ENCODE measurements at places on chromosomes 2 and 18.

DNA sequence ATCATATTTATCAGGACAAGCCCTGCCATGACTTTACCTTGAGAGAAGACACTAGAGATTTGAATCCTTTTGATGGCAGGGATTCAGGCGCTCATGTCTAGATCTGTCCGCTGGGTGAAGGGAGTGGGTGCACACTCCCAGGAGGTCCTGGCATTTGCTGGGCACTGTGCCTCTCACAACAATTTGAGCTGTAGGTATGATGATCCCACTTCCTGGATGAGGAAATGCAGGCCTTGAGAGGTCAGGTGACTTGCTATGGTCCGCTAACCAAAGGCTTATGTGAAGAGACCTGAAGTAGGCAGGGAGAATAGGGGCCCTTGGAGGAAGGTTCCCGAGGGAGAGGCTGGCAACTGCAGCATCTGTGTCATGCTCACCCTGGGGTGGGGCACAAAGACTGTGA, 206.1 kb downstream of the HAUS1 start:
- DNase-seq: no peak

DNA sequence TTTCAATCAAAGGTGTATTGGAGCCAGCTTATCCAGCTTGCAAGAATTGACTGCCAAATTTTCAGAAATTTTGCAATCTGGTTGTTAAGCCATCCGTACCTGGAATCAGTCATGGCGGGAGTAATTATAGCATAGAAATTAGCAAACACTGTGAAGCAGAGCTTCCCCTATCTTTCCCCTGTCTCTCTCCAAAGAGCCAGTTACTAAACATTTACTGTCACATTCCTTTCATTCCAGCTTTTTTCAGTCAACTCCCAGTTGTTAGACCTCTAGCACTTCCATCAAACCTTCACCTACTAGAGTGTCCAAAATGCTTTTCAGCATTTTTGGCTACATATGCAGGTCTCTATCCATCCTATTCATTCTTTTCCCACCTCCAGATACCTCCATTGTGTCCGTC, 137.4 kb downstream of the MC4R start:
- no peak for DNase-seq

GRCh38 chr2:131590896-131591295, 63.2 kb downstream of the CCDC74A start:
- no peak for DNase-seq

DNA sequence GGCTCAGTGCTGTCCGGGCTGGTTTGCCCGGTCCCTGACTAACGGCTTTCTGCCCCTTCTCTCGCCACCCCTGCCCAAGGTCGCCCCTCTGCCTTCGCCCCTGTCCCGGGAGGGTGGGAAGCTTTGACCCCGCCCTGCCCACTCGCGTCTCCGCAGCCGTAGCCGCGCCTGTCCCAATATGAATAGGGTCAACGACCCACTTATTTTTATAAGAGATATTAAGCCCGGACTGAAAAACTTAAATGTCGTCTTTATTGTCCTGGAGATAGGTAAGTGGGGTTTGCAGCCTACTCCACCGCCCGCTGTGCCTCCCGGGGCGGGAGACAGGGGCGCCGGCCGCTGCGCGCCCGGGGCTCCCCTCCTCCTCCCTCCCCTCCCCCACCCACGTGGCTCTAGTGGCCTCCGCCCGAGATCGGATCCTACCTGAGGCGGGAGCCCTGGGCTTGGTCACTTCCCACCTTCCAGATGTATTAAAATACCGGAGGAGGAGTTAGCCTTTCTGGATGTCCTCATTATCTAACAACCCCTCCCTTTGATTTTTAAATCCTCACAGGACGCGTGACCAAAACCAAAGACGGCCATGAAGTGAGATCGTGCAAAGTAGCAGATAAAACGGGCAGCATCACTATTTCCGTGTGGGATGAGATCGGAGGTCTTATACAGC, 633 bp downstream of the NABP1 start:
- no peak for DNase-seq

DNA sequence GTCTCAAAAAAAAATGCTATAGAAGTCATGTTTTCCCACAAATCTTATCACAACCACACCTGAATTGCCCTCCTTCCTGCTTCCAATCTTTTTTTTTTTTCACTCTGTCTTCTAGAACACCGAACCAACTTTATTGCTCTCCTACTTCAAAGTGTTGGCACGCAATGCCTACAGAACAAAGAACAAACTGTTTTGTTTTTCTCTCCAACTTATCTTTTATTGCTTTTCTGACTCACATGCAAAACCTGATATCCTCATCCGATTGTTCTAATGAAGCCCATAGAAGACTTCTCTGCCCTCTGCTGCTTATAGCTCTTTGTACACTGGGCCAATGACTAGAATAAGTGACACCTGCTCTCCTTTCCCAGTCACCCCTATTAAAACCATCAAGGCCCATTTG, 602.8 kb downstream of the EPHA4 start:
- no peak for DNase-seq

Data from NT2/D1 (cell line).